ENCODE measurements at places on chromosomes 16 and 17.
A peak's percentile ranks its signal among the peaks of the same experiment; 100 is the strongest.

DNA sequence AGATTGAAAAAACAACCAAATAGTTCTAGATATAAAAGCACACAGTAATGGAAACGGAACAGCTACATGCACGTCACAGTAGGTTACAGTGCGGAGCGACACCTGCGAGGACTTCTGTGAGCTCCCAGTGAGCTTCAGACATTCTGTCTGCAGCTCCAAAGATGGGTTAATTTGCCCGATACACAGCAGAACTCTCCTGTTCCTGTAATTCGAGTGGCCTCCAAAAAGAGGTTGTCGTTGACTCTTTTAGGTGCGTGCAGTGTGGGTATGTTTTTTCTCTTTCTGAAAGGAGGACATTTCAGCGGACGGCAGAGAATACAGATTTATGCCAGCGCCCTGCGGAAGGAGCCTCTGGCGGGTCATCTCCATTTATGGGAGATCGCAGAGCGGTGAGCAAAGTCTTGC is 2.9 kb downstream of the OR1F1 start:
- no peak for DNase-seq

- no peak for DNase-seq
These were observed 4.1 kb upstream of the SLC13A2 start for GRCh38 chr17:28469376-28469775.

DNA sequence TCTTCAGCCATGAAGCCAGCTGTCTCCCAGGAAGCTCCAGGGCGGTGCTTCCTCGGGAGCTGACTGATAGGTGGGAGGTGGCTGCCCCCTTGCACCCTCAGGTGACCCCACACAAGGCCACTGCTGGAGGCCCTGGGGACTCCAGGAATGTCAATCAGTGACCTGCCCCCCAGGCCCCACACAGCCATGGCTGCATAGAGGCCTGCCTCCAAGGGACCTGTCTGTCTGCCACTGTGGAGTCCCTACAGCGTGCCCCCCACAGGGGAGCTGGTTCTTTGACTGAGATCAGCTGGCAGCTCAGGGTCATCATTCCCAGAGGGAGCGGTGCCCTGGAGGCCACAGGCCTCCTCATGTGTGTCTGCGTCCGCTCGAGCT is 14.1 kb downstream of the STH start:
- DNase-seq: no peak

DNA sequence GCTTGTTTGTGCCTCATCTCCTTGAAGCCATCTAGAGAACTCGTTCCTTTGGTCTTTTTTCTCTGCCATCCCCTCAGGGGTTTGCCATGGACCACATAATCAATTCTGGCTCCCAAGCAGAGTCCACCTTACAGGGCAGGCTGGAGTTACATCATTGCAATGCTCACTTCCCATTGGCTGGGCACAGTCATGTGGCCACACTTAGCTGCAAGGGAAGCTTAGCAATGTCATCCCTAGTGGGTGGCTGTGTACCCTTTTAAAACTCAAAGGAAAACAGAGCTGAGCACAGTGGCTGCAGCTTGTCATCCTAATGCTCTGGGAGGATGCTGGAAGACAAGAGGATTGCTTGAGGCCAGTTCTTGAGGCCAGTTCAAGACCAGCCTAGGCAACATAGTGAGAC is 41.9 kb upstream of the POLR3E start:
- no peak for DNase-seq

GRCh38 chr16:30551781-30552180 is 6.4 kb downstream of the ZNF764 start:
- DNase-seq: no peak

- no peak for DNase-seq
These were observed 4.8 kb upstream of the PHF12 start for GRCh38 chr17:28956112-28956511.

DNA sequence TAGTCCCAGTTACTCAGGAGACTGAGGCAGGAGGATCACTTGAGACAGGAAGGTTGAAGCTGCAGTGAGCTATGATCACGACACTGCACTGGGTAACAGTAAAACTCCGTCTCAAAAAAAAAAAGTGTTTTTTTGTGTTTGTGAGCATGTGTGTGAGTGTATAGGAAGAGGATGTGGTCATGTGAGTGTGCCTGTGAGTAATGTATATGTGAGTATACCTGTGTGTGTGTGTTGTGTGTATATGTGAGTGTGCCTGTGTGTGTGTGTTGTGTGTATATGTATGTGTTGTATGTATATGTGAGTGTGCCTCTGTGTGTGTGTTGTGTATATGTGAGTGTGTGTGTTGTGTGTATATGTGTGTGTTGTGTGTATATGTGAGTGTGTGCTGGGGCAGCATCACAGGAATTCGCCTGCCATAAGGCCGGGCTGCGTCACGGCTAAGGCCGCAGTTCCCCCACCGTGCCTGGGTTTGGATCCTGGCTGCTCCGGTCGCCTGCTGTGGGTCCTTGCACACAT is 21.4 kb upstream of the NPTX1 start:
- DNase-seq: no peak

GRCh38 chr17:74924250-74924948 is at the start of gene OTOP2:
OTOP2 (plus strand) TSS chr17:74924273; CDS start chr17:74924633, 360 bp downstream.
- no peak for DNase-seq

DNA sequence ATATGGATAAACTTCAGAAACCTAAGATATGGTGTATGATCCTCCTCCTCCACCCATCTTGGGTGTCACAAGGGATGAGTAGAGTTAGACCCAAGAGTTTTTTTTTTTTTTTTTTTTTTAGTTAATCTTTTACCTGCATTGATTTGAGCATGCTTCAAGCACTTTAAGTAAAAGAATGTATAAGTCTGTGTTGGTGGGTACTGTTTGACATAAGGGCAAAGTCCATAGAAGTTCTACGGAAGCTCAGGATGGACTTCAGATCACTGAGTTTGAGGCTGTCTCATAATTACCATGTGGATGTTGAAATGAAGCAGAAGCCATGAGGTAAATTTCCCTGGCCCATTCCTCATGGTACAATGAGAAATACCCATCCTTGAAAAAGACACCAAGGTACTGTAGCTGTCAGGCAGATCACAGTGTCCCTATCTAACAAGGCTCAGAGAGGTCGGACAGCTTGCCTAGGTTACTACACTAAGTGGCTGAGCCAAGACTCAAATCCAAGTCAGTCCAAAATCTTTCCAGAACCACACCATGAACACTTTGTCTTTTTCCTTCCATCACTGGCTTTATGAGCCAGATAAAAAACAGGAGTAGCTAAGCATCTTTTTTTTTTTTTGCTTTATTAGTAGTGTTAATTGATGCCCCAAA is 962.8 kb downstream of the CDH11 start:
- no peak for DNase-seq

GRCh38 chr17:83187782-83188311 is 108.4 kb downstream of the METRNL start:
- DNase-seq: no peak

DNA sequence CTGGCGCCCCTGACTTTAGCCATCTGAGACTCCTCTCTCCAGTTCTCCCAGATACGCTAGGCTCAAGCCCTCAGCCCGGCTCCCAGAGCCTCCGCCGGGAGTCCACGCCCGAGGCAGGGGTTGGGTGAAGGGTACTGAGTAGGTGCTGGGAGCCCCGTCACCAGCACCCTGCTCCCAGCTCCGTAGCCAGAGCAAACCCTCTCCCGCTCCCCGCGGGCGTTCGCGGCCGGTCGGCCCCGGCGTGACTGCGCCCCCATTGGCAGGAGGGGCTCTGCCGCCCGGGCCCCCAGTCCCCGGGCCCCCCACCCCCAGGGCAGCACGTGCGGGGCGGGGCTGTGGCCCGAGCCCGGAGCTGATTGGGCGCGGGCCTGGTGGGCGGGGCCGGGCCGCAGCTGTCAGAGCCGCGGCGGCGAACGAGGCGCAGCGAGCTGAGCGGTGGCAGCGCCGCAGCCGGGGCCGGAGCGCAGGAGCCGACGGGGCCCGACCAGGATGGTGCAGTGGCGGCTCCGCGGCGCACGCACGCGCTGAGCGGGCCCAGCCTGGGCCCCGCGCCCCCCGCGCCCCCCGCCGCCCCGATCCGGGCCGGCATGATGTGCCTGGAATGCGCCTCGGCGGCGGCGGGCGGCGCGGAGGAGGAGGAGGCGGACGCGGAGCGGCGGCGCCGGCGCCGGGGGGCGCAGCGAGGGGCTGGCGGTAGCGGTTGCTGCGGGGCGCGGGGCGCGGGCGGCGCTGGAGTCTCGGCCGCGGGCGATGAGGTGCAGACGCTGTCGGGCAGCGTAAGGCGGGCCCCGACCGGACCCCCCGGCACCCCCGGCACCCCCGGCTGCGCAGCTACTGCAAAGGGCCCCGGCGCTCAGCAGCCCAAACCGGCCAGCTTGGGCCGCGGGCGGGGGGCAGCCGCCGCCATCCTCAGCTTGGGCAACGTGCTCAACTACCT is at the start of gene SPNS2:
SPNS2 (plus strand) TSS at position 421 of the 937 bp plus-strand sequence; CDS start at position 588, 167 bp downstream.
- no peak for DNase-seq

- DNase-seq: no peak
These were observed 1.3 kb upstream of the MRTFB start for GRCh38 chr16:14069818-14070217.

GRCh38 chr16:54766355-54766754 is 164.3 kb upstream of the IRX5 start:
- DNase-seq: no peak

DNA sequence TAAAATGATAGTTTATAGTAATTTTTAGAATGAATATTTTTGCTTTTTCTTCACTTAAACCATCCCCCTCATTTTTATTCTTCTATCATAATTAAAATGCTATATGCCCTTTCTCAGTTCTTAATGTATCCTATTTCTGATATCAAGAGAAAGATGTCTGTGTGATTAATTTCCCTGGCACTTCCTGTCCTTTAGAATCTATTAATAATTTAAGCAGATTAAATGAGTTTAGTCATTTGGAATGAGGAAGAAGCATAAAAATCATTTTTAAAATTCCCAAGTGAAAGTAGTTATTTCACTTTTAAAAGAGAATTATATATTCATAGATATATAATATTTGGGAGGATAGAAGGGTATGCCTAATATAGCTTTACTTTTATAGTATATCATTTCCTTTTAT is 27.8 kb upstream of the CDR2 start:
- no peak for DNase-seq

DNA sequence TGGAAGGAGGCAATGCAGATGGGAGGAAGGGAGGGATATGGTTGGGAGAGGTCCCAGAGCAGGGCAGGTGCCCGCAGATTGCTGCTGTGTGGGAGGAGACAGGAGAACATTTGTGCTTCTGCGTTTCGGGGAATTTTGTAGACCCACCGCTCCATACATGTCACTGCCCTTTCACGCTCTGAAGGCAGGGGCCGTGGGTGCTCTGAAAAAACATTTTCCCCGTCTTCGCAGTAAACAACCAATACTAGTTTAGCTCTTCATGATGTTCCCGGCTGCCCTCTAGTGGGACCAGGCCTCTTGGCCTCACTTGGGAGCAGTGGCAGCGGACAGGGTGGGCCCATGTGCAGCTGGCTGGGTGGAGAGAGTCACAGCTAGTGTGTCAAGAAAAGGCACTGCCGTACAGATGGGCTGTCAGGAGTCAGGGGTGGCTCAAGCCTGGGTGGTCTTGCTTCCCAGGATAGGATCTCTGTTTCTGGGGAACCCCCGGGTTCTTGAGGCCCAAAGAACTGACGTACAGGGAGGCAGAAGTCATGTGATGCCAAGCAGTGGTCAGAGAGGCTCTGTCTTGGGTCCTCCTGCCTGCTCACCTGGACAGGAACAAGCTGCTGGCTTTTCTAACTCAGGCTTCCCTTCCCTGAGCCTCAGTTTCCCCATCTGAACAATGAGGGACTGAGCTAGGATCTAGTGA is 46.5 kb upstream of the CPNE2 start:
- DNase-seq: peak; percentile 26

- DNase-seq: no peak
These were observed 45.1 kb upstream of the DNAH9 start for GRCh38 chr17:11553135-11553534.

DNA sequence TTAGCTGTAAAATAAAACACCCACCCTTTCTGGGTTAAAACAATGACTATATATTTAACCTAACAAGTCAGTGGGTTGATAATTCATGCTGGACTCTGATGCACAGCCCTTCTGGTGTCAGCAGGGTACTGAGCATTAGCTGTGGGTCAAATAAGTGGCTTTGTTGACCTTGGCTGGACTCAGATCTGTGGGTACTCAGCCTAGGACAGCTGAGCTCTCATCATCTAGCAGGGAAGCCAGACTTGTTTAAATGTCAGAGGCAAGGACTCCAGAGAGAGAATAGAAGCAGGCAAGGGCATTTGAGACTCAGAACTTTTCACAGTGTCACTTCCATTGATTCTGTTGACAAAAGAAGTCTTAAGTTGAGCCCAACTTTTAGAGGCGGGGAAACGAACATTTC is 1063.8 kb upstream of the CDH8 start:
- DNase-seq: no peak

- DNase-seq: no peak
These were observed 1.4 kb downstream of the CARHSP1 start for GRCh38 chr16:8867216-8867931.

- DNase-seq: no peak
These were observed 281.7 kb upstream of the ERCC4 start for GRCh38 chr16:13638218-13638617.
